Tongue (tissue), 3 donors: ENCODE measurements at places on chromosomes 2 and 18.
A peak's percentile ranks its signal among the peaks of the same experiment; 100 is the strongest.

DNA sequence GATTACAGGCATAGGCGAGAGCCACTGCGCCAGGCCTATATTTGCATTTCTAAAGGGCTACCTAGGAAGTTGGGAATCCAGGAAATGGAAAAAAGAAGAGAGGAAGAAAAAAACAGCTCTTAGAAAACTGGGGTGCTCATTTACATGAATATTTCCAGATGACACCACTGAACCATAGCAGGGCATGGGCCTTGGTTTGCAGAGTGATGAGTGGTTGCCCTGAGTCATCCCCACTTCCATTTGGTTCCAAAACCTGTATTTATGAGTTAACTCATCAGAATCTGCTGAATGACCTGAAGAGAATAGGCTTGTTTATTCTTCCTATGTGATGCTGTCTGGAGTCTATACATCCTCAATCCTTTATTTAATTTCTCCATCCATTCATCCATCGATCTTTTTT lies 36.2 kb downstream of the EHD3 start:
- DNase-seq, result no peak

DNA sequence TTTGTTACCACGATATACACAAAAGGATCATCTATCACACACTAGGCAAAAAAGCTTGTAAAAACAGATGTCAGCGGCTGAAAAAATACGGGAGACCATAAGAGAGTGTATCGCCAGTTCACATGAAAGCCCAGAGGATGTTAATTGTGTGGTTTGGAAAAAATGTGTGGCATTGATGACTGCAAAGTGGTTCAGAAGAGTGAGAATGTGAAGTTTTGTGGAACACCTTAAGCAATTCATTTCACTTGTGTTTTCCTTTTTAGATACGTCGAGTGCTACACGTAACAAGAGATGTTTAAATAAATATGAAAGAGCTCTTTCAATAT lies 61.7 kb upstream of the DAPL1 start:
- DNase-seq, result no peak

DNA sequence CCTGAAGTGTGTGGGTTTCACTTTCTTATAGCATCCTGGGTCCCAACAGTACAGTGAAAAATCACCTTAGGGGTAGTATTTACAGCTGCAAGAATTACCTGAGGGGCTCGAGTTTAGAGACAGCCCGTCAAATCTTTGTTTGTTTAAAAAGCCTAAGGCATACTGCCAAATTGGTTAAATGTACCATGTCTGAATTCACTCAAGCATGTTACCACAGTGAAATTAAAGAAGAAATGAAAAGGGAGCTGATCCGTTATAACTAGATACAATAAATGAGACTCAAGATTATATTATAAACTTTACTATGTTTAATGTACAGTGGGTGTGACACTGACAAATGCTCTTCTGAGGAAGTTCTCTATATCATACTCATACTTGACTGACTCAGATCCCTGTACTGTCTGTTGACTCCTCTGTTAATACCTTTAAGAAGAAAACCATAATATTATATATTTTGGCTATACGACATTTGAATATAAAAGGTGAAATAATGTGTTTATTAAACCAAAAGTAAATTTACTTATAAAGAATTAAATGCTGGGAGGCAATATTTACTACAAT lies 107.3 kb downstream of the TMEFF2 start:
- DNase-seq, result no peak

DNA sequence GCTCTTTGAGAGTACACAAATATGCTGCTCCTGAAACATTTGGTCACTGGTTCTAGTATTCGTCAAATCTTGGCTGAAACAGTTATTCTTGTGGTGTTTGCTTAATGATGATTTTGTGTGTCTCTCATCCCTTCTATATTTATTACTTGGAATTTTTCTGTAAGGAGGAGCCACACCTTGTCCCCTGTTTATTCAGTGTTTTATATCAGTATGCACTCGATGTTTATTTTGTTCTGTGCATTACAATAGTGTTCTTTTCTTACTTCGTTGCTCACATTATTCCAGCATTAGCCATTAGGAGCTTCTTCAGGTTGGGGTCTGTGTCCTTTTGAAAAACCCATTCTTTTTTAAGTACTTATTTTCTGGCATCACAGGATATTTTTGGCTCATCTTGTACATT lies 5.1 kb upstream of the RAMP1 start:
- DNase-seq, result no peak

GRCh38 chr2:136297312-136297711 lies 179.4 kb upstream of the CXCR4 start:
- DNase-seq, result no peak

GRCh38 chr2:173997753-173998152 lies 32.6 kb upstream of the SP3 start:
- peak; percentile 71 for DNase-seq

- peak; percentile 73 for DNase-seq
These were observed 1.1 kb upstream of the ERMN start for GRCh38 chr2:157326698-157327097.

- no peak for DNase-seq
These were observed 31.4 kb upstream of the TMEM177 start for GRCh38 chr2:119647440-119648169.

DNA sequence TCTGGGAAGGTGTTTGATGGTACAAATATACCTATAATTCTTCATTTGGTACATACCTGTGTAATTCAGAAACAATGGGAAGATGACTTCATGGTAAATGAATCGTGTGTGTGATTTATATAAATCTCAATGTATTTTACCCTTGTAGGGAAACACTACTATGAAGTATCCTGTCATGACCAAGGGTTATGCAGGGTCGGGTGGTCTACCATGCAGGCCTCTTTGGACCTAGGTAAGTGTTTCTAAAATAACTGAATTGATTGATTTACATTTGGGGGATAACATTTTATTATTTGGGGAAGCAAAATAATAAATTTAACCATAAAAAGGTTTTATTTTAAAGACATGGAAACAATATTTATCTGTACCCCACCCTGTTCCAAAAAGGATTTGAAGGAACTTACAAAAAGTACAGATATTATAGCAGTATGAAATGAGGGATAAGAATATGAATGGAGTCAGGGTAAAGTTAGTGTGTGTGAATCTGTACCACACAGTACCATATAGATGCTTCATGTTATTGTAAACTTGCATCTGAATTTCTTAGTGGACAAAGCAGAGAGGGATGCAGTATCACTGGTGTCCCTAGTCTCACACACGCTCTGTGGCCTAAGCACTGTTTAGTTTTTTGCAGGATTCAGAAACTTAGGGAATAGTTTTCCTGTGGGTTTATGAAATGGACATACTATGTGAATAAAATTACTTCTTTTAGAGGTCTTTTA lies 11.5 kb downstream of the DDX1 start:
- DNase-seq, result no peak

DNA sequence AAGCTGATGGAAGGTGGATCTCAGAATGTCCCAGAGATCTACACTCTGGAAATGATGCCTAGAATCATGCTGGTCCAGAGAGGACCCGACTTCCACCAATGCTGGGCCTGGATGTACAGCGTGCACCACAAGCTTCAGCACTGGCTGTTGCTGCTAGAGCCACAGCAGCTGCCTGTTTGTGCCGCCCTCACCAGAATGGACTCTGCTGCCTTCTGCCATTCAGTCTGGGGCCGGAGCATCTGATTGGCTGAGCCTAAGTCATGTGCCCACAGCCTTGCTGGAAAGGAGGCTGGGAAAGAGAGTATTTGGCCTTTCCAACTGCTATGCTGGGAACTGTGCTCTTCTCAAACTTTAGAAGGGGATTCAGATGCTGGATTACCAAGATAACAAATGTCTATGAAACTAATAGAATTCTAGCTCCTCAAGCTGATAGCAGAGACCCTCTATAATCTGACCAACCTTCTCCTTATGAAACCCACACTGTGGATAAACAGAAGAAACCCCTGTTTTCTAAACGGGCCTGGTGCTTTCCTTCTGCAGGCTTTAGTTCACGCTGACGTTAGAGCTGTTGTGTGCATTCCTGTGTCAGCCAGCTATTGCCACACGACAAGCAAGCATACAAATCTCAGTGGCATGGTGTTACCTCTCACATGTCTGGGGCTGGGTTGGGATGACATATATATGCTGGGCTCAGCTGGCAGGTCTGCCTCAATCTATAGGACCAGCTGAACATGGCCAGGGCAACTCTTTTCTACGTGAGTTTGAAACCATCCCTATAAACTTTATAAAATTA lies 4.1 kb upstream of the LOXHD1 start:
- peak; percentile 68 for DNase-seq

- peak; percentile 41 for DNase-seq
These were observed 7.0 kb downstream of the SLC35F6 start for GRCh38 chr2:26770986-26771586.

GRCh38 chr18:79532313-79533007 lies 136.7 kb downstream of the NFATC1 start:
- no peak for DNase-seq

DNA sequence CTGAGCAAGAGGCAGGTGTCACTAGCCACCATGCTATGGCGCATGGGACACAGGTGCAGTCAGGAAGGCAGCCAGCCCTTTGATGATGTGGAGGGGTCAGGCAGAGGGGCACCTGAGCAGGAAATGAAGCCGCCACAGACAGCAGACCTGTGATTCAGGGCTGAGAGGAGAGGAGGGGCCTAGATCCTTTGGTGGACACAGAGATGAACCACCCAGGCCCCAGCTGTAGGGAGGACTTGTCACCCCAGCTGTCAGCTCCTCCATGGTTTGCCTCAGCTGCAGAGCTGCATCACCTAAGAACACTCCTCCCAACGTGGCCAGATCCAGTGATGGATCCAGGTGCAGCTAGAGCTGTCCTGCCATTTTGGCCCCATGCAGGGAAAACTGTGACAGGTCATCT lies 11.6 kb downstream of the ASB18 start:
- no peak for DNase-seq

GRCh38 chr2:51997571-51997970 lies 965.6 kb upstream of the NRXN1 start:
- no peak for DNase-seq

DNA sequence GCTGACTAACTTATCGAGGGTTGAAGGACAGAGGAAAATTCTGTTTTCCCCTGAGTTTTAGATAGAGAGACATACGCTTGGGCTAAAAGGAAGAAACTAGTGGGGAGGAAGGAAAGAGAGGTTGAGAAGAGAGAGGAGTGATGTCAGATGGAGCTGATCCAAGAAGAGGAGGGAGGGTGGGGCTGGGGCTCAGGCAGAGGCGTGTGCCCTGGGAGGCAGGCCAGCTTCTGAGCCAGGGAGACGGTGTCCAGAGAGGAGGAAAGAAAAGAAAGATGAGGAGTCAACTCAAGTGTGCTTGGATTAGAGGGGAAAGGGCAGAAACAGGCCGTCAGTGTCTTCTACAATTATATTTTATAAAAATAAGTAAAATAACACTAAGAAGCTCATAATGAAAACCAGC lies 56.2 kb downstream of the EMILIN2 start:
- peak; percentile 92 for DNase-seq

- DNase-seq, result peak; percentile 51
These were observed 621.3 kb downstream of the XIRP2 start for GRCh38 chr2:167509586-167509985.

- no peak for DNase-seq
These were observed 189.5 kb downstream of the CTIF start for GRCh38 chr18:48728204-48728833.

DNA sequence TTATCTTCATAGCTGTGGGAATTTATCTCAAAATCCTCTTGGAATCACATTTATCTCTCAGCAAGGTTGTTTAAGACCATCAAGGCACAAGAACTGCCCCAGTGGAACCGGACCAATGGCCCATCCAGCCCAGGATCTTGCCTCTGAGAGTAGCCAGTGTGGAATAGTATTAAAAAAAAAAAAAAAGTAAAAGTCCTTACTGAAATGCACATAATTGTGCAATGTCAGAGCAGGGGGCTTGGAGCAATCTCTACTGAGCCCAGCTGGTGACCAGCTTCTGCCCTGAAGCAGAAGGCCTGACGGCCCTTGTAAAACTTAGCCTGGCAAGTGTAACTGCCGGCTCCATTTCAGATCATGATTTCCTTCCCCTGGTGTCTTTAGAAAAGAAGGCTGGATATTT lies 355.6 kb upstream of the PIK3C3 start:
- DNase-seq, result no peak
